ENCODE measurements at places on chromosomes 1 and 21.

DNA sequence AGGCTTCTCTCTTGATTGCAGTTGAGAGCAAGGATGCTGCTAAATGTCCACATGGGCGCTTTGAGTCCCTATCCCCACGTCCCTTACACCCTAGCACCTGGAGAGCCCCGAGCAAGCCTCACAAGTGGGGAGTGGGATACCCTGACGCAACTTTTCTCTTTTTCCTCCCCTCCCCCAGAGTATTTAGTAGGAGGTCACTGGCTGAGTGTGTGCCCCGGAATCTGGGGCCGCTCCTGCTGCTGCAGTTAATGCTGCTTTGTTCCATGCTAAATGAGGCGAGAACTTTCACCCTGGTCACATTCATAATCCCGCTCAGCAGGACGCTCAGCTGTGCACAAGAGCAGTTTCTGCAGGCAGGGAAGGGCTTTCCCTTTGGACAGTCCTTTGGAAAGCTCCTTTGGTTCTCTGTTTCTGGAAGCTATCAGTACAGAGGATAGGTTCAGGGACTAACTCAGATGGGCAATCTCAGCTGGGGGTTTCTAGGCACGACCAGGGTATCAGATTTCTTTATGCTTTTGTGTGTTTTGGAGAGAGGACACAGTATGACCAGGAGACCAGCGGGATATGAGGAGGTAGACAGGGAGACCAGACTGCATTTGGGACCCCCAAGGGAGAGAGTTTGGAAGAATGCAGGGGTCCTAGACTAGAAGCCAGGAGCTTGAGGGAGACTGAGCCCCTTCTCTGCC lies 75.9 kb downstream of the NOS1AP start:
- DNase-seq = no peak

DNA sequence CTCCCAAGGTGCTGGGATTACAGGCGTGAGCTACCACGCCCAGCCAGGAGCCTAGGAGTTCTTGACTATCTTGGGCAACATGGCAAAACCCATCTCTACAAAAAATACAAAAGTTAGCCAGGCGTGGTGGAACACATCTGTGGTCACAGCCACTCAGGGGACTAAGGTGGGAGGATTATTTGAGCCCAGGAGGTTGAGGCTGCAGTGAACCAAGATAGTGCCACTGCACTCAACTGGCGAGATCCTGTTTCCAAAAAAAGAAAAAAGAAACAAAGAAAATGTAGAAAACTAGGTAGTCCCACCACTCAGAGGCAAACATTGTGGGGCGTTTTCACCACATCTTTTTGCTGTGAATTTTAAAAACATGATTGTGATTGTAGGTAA lies 141.3 kb downstream of the ZZZ3 start:
- DNase-seq = no peak

DNA sequence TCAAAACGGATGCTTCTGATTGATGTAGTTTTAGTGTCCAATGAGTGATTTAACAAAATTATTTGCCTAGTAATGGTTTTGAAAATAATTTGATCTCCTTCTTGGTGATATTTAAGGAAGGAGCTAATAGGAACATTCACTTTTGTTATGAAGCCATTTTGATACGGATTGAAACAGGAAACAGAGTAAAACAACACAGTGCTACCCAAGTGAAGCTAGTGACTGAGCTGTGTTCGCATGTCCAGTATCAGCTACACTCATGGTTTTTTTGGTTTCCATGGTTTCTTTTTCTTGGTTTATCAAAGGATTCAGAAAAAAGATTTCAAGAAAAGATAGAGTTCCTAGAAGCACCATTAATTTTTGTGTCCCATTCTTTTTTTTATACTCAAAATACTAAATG lies 40.1 kb upstream of the PLEKHO1 start:
- DNase-seq = no peak

GRCh38 chr1:37657620-37658412 lies 23.1 kb upstream of the RSPO1 start:
- no peak for DNase-seq

DNA sequence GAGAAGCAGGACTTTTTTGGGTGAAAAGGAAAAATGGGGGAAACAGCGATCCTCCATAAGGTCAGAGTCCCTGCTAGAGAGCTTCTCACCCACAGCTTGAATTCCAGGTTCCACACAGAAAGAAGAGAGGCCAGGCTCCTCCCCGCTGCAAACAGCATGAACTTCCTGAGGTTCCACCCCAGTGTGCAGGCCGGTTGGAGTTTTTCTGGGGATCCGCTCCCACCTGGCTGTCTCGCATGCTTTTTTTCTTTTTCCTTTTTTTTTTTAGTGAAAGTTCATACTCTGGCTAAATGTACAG lies 595.1 kb upstream of the ZP4 start:
- no peak for DNase-seq

DNA sequence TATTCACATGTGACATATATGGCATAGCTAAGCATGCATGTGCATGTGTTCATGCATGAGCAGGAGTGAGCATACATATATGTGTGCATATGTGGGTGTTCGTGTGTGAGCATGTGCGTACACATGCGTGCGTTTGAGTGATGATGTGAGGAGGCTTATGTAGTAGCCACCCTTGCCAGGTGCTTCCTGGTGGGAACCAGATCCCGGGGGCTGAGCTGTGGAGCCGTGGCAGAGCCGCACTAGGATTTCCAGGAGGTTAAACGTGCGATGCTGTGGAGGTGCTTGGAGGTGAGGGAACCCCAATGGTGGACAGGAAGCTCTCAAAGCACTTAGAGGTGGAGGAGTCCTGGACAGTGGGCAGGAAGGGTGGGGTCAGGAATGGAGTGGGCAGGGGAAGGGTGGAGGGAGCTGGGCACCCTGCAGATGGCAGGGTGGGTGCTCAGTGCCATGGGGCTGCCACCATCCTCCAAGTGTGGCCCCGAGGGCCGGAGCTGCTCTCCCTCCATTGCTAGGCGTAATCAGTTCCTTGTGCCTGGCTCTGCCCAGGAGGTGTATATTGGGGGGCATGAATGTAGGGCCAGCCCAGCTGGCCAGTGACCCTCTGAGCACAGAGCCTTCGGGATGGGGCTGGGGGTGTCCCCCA lies 48.5 kb downstream of the COL18A1 start:
- DNase-seq = no peak

DNA sequence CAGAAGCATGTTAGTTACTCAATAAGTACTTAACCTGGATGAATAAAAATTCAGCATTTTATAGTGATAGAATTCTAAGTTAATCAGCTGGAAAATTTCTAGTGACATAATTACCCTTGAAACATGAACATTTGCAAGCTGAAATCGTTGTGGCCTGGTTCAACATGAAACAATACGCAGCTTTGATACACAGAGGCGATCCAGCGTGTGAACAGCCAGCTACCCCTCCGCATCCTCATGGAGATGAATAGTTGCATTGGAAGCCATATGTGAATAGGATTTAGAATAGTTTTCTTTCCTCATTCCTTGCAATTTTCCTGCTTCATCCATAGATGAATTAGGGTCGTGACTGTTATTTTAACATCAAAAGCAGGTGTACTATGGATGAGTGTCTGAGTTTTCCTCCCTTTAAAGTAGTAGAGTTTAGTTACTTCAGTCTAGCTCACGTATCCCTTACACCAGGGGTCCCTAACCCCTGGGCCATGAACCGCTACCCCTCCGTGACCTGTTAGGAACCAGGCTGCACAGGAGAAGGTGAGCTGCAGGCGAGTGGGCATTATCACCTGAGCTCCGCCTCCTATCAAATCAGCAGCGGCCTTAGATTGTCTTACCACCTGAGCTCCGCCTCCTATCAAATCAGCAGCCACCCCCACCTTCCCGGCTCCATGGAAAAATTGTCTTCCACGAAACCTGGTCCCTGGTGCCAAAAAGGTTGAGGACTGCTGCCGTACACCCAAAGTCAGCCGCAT lies 6.2 kb upstream of the TARBP1 start:
- no peak for DNase-seq

GRCh38 chr1:220943319-220943996 lies 64.2 kb downstream of the HLX start:
- no peak for DNase-seq

DNA sequence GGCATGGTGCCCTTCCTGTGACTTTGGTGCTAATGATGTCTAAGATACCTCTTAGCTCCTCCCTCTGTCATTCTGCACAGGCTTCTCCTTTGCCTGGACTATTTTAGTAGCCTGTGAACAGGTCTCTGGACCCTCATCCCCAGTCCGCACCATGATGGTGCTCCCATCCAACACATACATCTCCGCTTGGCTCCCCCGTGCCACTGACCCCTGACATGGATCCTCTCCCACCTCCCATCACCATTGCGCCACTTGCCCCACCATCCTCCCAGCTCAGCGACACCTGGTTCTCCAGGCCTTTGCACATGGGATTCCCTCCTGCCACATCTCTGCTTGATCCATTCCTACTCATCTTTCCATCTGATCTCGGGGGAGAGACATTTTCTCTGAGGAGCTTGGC lies 33.9 kb downstream of the RUNX3 start:
- DNase-seq = no peak

DNA sequence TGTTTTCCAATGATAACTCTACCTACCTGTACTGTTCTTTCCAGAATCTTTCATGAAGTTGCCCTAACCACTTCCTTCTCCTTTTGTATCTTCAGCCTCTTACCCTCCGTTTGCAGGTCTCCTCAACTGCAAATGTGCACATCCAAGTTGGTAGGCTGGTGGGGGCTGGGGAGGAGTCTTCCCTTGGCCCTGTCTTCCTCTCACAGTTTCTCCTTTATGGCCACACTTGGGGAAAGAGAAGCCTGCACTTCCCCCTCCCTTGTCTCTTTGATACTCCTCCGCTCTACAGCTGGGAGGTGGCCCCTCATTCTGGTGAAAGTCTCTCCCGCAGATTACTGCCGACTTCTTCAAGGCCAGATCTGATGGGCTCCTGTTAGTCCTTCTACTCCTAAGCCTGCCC lies 26.9 kb upstream of the GPR88 start:
- no peak for DNase-seq

DNA sequence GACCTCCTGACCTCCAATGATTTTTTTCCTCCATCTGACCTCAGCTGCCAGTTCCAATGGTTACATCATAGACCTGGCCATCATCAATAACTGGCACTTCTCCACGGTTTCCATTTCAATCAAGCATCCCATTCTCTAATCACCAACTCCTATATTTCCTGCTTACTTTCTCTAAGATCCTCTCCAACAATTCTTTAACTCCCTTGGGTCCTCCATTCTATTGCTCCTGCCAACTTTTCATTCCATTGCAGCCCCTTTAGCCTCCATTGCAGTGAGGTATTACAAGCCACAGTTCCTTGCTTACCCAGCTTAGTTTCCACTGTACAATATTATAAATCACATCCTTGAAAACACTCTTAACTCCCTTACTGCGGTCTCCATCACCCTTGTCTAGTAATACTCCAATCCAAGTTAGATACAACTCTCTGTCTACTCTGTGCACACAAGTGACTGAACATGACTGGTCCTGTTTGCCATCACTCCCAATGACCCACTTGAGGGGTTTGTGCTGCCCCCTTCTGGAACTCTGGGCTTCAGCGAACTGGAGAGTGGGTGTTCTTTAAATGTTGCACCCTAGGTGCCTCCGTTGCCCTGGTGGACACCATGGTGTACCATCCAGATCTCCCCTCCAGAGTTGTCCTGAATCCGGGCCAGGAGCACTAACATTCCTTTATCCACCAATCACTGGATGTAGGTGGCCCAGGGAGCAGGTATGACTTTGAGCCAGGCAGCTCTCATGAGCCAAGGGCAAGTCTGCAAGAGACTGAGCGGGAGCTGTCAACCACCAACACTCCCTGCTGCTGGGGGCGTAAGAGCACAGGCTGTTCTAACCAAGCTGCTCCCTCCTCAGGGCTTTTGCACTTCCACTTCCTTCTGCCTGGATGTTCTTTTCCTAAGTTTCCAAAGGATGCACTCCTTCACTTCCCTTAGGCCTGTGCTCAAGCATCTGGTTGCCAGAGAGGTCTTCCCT lies 3.7 kb upstream of the FNDC7 start:
- DNase-seq = peak; percentile 25

GRCh38 chr1:12475101-12475500 lies 142.9 kb downstream of the DHRS3 start:
- no peak for DNase-seq

DNA sequence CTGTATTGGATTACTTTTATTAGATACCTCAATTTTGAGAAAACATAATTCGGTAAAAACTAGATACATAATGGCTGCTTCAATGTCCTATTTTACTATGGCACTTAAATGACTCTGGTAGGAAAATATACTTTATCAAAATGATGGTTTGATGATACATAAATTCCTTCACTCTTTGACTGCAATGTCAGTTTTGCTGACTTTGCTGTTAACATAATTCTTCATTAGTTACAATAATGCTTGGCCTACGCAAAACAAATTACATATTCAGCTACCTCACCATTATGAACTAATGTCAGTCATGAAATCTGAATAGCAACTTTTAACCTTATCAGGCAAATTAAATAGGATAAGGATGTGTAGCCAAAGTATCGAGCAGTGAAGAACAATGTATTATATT lies 1364.7 kb downstream of the KCNT2 start:
- DNase-seq = no peak

DNA sequence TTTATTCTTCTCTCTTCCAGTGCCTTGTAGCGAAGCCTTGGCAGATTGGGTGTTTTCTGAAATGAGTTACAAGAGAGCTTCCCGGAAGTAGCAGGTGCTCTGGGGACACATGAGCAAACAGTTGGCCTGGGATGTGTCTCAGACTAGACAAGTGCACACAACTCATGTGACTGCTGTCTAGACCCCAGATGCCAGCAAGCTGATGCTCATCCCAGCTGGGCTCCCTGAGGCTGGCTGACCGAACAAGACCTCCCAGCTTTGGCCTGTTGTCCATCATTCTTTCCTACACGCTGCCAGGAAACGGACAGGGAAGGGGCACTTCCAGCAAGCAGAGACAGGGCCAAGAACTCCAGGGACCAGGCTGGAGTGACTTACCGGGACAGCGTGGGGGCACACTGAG lies 18.7 kb upstream of the CSF1 start:
- DNase-seq = no peak

DNA sequence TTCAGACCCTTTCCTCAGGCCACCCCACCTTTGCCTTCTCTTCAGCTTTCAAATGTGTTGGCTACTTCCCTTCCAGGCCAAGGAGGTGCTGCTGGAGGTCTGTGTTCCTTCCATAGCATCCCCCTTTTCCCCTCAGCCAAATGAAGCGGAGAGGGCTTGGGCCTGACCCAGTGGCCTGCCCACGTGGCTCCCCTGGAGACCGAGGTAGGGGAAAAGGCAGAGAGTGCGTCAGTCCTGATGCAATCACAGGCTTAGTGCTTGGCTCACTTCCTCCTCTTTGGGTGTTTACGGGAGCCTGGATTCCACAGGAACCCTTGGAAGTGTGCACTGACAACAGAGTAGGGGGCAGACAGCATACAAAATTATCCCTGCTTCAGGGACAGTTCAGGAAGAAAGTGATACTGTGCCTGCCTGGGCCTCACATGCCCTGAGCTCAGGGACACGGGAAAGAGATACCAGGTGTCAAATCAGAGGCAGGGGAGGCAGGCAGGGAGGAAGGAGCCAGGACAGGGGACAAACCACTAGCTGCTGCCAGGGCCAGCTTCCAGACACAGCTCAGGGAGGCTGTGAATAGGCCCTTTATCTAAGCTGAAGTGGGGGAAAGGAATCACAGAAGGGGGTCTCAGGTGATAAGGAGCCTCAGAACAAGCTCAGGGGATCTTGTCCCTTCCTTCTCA lies 16.6 kb upstream of the PTP4A2 start:
- no peak for DNase-seq

GRCh38 chr1:25743164-25744139 lies 56.5 kb upstream of the SELENON start:
- DNase-seq = no peak

GRCh38 chr1:169529068-169529642 lies 43.4 kb upstream of the SLC19A2 start:
- no peak for DNase-seq

GRCh38 chr1:178694923-178695525 lies 30.0 kb upstream of the RALGPS2 start:
- DNase-seq = no peak
